H1 (cell line): ENCODE measurements at places on chromosomes 6 and 20. TPM values are rescaled to one million over a fixed set of nuclear protein-coding genes. Genes with fewer than 3 reads are reported as not detected.

Gene MAS1
- total RNA-seq, result not detected in 2 replicates

Gene ID4
- total RNA-seq, result 8.3 and 8.8 TPM in 2 replicates

Gene GRM4
- total RNA-seq, result 18.7 and 21.5 TPM in 2 replicates

Gene CRISP3
- total RNA-seq, result not detected in 2 replicates

Gene LCA5
- 3.6 TPM in 2 replicates for total RNA-seq

Gene PTGIS
- total RNA-seq, result 35.5 and 40.2 TPM in 2 replicates

Gene CDSN
- total RNA-seq, result not detected in 2 replicates

Gene ELOVL2
- 0.69 and 0.89 TPM in 2 replicates for total RNA-seq

Gene RBM39
- total RNA-seq, result 219 and 220 TPM in 2 replicates

Gene HLA-DQA2
- not detected in 2 replicates for total RNA-seq

Gene TBC1D7
- 55.2 and 59.9 TPM in 2 replicates for total RNA-seq

Gene NRSN1
- total RNA-seq, result 0.29 and 0.78 TPM in 2 replicates
